ENCODE measurements at places on chromosomes 4 and X.

- DNase-seq, result no peak
These were observed 224.6 kb downstream of the ANAPC10 start for GRCh38 chr4:144873226-144873990.

- no peak for DNase-seq
These were observed 119.7 kb downstream of the GASK1B start for GRCh38 chr4:158053086-158053485.

DNA sequence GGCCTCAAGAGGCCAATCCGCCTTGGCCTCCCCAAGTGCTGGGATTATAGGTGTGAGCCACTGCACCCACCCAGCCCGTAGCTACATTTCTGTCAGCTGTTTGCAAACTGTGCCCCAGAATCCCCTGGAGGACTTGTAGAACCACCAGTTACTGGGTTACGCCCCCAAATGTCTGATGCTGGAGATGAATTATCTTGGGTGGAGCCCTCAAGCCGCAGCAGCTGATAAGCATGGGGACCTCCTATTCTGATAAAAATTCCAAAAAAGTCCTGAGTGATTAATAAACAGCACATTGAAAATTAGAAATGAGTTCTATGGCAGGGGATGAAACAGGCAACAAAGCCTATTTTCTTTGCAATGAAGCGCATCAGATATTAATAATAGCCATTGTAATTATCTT lies 105.0 kb downstream of the PTTG2 start:
- DNase-seq, result no peak

DNA sequence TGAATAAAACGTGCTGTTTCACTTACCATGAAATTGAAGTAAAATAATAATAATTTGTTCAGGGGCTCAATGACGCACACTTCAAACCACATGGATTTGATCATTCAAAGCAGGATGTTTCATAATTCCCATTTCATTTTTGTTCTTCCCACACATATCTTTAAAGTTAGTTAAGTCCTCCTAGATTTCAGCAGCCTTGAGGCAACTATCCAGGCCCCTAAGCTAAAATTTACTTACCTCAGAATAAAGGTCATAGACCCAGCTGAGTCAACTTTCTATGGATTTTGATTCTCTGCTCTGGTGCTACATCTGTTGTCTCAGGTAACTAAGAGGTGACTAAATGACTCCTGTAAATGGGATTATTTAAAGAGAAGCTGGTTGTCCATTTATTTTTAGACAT lies 25.0 kb downstream of the GPR174 start:
- no peak for DNase-seq

GRCh38 chrX:17740137-17741122 lies 3.1 kb downstream of the SCML1 start:
- DNase-seq, result no peak

DNA sequence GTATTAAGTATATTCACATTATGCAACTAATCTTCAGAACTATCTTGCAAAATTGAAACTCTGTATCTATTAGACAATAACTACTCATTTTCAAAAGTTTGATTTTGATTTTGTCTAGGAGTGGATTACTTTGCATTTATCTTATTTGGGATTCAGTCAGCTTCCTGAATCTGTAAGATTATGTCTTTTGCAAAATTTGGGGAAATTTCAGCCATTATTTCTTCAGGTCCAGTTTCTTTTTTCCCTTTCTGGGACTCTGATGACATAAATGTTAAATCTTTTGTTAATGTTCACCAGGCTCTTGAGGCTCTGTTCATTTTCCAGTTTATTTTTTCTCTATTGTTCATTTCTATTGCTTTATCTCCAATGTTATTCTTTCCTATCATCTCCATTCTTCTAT lies 15.0 kb downstream of the RPS6KA3 start:
- no peak for DNase-seq

- no peak for DNase-seq
These were observed 157.8 kb downstream of the RELL1 start for GRCh38 chr4:37528166-37528885.

GRCh38 chrX:49960061-49960460 lies 37.7 kb downstream of the CLCN5 start:
- no peak for DNase-seq

- no peak for DNase-seq
These were observed 2.2 kb downstream of the NHS start for GRCh38 chrX:17377091-17377717.

DNA sequence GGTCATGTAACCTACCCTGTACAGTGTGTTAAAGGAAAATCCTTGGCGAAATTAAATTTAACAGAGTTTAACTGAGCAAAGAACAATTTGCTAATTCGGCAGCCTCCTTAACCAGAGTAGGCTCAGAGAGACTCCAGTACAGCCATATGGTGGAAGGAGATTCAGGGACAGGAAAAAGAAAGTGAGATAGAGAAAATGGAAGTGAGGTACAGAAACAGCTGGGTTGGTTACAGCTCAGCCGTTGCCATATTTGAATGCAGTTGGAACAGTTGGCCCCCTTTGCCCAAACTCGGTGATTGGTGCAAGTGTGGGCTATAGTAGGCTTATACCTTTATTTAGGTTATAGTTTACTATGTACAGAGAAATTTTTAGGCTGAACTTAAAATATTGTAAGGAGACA lies 48.8 kb upstream of the GBA3 start:
- DNase-seq, result no peak

GRCh38 chr4:62543002-62543401 lies 1342.9 kb downstream of the ADGRL3 start:
- DNase-seq, result no peak

GRCh38 chr4:137819964-137820383 lies 287.7 kb upstream of the PCDH18 start:
- DNase-seq, result peak; percentile 50

GRCh38 chr4:80989921-80990544 lies 40.5 kb upstream of the BMP3 start:
- DNase-seq, result peak; percentile 15

DNA sequence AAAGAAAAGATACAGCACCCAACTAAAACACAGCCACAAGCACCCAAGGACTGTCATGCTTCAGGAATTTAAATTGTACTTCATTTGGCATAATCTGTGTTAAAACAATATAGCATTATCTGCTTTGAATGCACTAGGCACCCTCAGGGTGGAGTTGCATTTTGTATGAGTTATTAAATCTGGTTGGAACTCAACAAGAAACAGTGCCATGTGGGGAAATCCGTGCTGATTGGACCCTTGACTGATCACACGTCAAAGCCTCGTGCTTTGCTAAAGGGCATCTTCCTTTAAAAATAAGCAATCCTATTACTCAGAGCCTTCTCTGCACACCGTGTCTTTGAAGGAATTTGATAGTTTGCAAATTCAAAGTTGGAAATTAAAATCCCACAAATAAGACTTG lies 35.4 kb downstream of the IGFBP7 start:
- DNase-seq, result no peak

DNA sequence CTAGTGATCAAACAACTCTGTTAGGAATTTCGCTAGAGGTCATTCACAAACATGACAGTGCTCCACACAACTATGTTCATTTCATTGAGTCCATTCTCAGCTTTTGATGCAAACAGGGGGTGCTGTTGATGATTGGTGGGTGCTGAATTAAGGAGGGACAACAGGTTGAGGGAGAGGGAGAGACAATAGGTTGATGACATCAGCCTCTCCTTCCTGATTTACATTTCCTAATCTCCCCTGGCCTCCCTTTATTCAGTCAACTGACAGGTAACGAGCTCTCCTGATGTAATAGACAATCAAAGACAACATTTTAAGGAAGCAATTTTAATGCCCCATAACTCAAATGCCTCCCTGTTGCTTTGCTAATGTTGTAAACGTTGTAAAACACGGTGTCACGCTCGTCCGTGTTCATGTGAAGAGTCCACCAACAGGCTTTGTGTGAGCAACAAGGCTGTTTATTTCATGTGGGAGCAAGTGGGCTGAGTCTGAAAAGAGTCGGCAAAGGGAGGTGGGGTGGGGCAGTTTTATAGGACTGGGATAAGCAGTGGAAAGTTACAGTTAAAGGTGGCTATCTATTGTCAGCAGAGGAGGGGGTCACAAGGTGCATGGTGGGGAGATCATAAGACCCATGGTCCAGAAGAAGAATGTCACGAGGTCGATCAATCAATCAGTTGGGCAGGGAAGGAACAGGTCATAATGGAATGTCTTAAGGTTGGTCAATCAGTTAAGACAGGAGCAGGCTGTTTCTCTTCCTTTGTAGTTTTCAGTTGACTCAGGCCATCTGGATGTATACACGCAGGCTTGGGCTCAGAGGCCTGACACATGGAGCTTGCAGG lies 4.8 kb upstream of the GAR1 start:
- no peak for DNase-seq

- peak; percentile 29 for DNase-seq
These were observed 26.3 kb upstream of the UCP1 start for GRCh38 chr4:140595065-140595464.

GRCh38 chr4:104763554-104764222 lies 269.0 kb upstream of the CXXC4 start:
- DNase-seq, result no peak

GRCh38 chrX:63738696-63739095 lies 46.3 kb downstream of the ARHGEF9 start:
- no peak for DNase-seq

DNA sequence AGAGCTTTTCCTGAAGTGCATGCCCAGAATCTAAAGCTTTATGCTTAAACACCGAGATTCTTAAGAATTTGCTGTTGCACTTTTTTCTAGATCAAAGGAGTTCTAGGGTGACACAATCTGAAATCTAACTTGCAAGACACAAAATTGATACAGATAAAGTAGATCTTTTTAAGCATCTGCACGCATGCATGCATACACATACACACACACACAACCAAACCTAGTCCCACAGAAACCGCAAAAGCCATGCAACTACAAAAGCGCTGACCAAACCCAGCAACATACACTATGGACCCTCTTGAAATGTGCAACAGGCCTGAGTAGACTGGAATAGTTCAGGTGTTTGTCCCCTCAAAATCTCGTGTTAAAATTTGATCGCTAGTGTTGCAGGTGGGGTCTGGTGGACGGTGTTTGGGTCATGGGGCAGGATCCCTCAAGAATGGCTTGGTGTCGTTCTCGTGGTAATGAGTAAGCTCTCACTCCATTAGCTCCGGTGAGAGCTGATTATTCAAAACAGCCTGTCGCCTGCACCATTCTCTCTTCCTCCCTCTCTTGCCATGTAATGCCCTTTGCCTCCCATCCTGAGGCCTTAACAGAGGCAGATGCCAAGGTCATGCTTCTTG lies 52.7 kb downstream of the IRF2 start:
- no peak for DNase-seq

DNA sequence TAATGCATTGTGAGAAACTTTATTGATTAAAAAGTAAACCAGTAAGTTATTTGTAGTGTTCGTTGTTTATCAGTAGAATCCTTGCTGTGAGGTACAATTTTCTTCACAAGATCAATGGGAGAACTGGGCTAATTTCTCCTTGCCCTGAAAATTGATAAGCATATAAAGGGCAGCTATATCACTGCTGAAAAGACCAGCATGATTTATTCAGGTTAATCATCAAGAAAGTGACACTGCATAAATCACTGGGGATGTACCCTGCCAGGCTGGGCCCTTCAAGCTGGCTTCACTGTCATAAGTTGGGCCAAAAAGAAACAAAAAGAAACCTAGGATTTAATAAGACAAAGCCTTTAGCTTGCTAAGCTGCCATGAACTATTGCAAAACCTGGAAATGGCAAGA lies 746.7 kb downstream of the STPG2 start:
- no peak for DNase-seq

DNA sequence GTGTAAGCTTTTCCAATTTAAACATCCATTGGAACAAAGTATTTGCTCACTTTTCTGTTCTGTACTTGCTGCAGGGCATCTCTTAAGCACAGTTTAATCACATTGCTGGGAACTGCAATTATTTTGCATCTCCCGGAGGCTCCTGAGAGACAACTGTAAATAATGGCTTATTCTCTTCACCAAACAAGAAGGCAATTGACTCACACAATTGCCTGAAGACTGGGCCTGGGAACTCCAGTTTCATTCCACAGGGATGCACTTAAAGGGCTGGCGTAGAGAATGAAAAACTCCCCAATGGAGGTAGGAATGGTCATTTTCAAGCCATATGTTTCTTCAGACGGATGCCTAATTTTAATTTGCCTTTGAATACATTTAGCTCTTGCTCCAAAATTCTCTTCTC lies 29.5 kb downstream of the TFDP3 start:
- no peak for DNase-seq

DNA sequence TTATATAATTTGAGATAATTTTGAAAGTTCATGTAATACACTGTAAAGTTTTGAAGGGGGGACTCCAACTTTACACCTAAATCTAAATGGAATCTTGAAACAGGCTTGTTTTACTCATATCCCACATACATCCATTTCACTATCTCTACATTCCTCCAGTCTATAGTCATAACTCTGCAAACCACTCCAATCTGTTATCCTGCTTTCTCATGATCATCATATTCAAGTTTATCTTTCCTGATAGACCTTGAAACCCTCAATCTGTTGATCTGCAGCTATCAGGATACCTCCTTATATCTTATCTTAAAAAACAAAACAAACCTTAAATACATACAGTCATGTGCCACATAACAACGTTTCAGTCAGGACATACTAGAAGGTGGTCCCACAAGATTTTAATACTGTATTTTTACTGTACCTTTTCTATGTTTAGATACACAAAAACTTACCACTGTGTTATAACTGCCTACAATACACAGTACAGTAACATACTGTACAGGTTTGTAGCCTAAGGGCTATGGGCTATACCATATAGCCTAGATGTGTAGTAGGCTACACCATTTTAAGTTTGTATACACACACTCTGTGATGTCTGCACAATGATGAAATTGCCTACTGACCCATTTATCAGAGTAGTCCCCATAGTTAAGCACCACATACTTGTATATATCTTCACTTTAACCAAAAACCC lies 14.0 kb downstream of the CHIC2 start:
- DNase-seq, result no peak

- DNase-seq, result no peak
These were observed 175.5 kb downstream of the MAPK10 start for GRCh38 chr4:86184216-86184900.

DNA sequence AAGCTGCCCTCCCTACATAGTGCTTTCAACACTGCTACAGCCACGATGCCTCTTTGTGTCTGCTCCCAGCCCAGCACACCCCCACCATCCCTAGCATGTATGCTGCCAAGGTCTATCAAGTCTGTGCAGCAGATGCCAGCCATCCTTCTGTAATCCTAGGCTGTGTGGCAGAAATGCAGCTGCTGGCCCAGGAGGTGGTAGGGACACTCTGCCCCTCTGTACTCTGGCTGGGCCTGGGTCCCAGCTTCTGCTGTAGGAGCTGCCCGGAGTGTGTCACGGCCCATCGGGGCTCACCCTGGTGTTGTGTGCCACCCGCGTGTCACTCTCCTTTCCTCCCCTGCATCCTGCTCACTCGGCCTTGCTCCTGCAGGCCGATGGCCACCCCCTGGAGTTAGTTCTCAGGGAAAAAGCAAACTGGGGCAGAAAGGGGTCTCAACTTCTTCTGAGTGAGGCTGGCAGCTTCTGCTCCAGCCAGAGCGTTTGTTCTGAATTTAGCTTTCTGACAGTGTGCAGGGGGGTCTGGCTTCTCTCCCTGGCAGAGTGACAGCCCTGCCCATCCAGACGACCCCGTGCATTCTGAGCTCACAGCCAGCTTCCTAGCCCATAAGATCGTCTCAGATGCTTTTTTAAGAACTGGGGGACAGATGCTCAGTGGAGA lies 22.7 kb downstream of the PSAPL1 start:
- peak; percentile 4 for DNase-seq

- DNase-seq, result no peak
These were observed 171.7 kb downstream of the AFAP1 start for GRCh38 chr4:7767966-7768365.

GRCh38 chr4:26145212-26145611 lies 175.6 kb upstream of the RBPJ start:
- no peak for DNase-seq
